ENCODE measurements at places on chromosomes 7 and 10.

GRCh38 chr10:109978481-109978880 is 29.3 kb upstream of the ADD3 start:
- DNase-seq, result no peak

GRCh38 chr7:11315666-11316258 is 342.1 kb downstream of the PHF14 start:
- no peak for DNase-seq

DNA sequence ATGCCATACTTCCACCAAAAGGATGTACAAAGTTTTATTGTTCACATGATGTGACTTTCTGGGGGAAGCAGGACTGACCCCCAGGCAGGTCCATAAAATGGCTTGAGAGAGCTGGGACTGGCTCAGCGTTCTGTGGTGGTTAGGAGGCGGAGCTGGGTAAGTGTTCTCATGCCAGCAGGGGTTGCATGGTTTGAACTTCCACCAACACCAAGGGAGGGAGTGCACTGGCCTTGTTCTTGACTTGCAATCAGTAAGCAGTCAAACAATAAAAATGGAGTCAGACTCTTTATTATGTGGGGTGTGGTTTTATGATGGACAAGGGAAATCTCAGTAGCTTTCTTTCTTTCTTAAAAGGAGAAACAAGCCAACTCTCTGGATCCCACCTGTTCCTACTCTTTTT is 95.4 kb upstream of the PRR15 start:
- DNase-seq, result no peak

- DNase-seq, result no peak
These were observed 25.7 kb upstream of the ADD3 start for GRCh38 chr10:109982123-109982522.

DNA sequence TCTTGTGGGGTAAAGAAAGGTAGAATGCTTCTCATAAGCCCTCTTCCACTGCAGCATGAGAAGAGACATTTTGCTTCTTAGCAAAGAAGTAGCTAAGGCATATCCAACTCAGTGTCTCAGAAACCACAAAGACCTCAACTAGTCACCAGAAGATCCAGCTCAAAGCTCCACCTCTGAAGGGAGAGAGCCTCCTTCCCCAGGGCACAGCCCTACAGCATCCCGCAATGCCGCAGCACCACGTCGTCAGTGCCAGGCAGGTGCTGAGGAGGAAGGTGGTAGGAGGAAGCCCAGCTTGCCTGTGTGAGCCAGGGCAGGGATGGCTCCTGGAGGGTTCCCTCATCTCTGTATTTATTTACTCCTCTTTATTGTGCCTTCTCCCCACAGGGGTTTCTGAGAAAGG is 385.6 kb upstream of the NPVF start:
- no peak for DNase-seq

- no peak for DNase-seq
These were observed 1.4 kb downstream of the CPA1 start for GRCh38 chr7:130381468-130382312.

- no peak for DNase-seq
These were observed 254.8 kb upstream of the CTBP2 start for GRCh38 chr10:125415006-125415633.

DNA sequence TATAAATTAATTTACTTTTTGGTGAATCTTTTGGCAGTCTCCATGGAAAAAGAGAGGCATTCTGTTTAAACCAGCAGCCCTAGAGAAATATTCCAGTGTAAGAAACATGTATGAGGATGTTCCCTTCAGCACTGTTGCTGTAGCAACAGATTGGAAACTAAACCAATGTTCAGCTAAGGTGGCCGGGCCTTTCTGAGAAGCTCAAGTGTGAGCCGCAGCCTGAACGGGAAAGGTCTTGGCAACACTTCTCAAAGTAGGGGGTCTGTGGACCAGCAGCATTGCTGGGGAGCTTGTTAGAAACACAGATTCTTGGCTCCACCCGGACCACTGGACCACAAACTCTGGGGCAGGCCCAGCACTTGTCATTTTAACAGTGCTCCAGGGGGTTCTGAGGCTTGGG is 36.2 kb downstream of the RAMP3 start:
- DNase-seq, result no peak

DNA sequence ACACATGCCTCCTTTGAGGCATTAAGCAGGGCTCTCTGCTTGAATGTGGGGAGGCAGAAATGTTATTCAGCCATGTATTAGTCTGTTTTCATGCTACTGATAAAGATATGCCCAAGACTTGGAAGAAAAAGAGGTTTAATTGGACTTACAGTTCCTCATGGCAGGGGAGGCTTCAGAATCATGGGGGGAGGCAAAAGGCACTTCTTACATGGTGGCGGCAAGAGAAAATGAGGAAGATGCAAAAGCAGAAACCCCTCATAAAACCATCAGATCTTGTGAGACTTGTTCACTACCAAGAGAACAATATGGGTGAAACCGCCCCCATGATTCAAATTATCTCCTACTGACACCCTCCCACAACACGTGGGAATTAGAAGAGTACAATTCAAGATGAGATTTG is 37.9 kb downstream of the ST7 start:
- DNase-seq, result no peak

DNA sequence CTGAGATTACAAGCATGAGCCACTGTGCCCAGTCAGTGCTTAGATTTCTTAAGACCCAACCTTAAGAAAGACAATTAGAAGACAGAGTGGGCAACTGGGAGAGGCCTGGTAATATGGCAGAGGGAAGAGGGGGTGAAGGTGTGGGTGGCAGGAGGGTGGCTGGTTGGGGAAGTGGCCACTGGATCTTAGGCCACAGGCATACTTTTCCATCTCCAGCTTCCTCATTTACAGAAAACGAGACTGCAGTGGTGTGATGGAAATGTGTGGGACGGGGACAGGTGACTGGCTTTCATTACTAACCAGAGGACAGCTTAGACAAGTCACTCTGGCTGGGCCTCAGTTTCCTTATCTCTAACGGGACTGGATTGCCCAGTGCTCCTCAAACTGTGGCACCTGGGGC is 1.0 kb upstream of the FFAR4 start:
- no peak for DNase-seq

DNA sequence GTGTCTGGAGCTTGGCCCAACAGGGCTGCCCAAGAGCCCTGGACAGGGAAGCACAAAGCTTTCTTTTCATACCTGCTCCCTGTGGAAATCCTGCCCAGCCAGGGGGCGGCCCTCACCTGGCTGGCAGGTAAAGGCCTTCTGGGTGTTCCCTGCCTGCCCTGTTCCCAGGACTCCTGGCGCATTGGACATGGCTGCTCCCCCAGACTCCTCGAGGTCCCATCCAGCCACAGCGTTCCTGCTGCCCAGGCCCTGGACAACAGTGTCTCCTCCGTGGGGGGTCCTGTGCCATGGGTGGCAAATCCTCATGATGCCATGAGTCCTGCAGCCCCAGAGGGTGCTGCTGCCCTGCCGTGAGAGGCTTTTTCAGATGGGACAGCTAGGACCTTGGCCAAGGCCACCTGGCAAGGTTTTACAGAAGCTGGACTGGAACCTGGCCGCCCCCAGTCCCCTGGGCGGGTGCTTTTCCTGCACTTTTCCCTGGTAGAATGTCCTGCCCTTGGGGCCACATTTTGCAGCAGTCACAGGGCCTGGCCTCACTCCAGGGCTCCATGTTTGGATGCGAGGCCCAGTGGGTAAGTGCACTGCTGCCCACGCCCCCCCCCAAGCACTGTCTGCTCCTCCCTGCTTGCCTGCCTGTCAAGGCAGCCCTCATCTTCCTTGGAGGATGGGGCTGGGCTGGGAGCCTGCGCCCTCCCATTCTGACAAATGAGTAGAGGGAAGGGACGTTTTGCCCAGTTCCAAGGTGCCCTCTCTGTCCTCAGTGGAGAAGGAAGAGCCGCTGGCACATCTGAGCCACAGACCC is 60.7 kb downstream of the LHPP start:
- no peak for DNase-seq

GRCh38 chr10:58937423-58937822 is 239.0 kb upstream of the PHYHIPL start:
- DNase-seq, result no peak

GRCh38 chr7:128092221-128092620 is 61.0 kb upstream of the LRRC4 start:
- no peak for DNase-seq

DNA sequence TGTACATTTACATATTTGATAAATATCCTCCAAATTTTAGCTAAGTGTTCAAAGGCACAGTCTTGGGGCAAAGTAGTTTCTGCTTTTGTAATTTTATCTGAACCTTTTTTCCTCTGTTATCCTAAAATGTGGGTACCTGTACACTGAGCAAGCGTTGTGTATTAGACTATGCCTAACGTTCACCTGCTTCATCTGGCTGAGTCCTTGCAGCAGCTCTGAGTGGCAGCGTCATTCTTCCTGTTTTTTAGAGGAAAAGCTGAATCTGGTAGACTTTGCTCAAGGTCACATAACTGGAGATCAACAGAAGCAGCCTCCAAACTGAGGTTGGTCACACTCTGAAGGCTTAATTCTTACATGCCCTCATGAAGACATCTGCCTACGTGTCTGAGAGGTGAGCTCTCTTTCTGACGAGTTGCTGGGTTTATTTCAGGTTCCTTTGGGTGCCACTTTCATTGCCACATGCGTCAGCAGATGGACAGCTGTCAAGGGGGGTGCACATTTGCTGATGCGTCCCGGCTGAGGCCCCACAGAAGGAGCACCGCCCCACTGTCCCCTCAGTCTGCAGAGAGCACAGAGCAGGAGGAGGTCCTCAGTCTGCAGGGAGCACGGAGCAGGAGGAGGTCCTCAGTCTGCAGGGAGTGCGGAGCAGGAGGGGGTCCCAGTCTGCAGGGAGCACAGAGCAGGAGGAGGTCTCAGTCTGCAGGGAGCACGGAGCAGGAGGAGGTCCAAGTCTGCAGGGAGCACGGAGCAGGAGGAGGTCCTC is 406.5 kb upstream of the SHH start:
- no peak for DNase-seq

DNA sequence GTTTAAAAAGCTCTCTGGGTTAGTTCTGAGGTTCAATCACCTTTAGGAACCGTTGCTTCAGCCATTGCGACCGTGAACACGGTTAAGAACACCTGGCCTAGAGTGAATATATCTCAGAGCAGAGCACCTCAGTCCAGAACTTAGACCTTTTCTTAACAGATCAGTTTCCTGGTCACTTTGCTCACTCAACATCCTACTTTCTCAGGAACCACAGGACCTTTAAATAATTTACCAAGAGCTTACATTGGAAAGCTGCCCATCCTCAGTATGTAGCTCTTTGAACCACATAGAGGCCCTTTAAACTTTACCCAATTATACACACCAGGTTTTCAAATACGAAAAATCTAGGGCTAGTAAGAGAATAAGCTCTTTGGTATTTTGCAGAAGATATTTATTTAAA is 153.2 kb downstream of the NRBF2 start:
- DNase-seq, result no peak

- no peak for DNase-seq
These were observed 2.8 kb downstream of the SP8 start for GRCh38 chr7:20783700-20784387.

DNA sequence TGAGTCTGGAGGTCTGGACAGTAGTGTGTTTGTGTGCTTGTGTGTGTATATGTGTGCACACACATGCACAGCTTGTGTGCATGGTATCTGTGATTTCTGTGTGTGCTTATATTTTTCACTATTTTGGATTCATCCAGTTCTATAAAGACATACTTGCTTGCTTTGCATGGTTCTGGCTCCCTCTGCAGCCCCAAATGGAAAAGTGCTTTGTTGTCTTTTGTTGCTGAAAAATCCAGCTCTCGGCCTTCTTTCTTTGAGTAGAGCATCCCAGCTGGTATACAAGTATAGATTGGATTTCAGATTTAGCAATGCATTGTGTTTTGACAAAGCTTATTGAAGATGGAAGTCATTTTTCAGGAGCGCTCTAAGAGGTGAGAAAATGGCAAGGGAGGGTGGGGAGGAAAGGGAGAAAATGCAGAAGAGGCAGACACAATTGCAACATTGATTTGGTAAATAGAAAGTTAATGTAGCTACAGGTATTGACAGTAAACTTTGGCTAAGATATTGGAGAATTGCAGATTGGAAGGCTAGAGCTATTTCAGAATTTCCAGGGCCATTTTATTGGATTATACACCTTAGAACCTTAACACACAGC is 333.9 kb downstream of the AUTS2 start:
- DNase-seq, result no peak

- DNase-seq, result no peak
These were observed 28.8 kb upstream of the KDM7A start for GRCh38 chr7:140205600-140205999.

DNA sequence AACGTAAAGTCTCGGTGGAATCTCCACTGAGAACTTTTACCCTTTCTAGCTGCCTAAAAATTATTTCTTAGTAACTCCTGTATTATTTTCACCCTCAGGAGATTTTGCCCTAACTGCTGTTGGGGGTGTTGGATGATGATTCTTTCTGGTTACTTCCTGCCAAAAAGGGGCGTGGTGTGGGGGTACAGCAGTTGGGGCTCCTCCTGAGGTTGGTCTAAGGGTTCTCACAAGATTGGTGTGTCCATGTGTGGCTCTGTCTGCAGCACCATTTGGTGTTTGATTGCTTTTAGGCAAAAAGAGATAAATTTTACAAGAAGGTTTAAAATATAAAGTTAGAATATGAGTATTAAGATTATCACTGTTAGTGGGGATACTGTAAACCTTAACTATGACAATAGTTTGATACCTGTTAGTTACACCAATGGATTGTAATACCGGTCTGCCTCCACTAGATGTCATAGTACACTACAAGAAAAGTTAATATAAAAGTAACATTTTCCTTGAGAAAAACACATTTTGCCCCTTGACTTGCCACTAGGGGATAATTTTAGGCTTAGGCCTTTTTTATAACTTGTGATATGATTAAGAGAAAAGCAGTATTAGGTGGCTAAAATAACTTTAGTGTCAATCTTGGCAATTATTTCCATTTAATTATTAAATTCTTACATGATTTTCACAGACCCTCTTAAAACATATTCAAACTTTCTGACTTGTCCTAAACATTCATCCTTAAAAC is 928.7 kb downstream of the IPMK start:
- peak; percentile 19 for DNase-seq

GRCh38 chr10:124526621-124527267 is 65.1 kb downstream of the LHPP start:
- DNase-seq, result no peak

Measured in left kidney (tissue), 8 donors.